ENCODE measurements at places on chromosomes 4 and X.

DNA sequence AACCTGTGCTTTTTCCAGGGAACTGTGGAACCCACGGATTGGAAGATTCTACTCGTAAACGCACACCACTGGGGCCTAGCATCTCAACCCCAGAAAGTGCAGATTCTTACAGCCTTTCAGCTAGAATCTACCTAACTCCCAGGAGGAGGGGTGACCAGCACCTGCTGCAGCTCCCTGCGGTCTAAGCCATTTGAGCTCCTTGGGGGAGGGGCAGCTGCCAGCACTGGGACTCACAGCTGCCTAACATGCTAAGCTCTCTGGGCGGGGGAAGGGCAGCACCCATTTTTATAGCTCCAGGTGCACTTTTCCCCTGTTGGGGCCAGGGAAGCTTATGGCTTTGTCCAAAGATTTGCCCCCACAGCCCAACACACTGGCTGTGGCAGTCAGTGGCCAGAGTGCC is 595.7 kb upstream of the EPHA5 start:
- DNase-seq = no peak

DNA sequence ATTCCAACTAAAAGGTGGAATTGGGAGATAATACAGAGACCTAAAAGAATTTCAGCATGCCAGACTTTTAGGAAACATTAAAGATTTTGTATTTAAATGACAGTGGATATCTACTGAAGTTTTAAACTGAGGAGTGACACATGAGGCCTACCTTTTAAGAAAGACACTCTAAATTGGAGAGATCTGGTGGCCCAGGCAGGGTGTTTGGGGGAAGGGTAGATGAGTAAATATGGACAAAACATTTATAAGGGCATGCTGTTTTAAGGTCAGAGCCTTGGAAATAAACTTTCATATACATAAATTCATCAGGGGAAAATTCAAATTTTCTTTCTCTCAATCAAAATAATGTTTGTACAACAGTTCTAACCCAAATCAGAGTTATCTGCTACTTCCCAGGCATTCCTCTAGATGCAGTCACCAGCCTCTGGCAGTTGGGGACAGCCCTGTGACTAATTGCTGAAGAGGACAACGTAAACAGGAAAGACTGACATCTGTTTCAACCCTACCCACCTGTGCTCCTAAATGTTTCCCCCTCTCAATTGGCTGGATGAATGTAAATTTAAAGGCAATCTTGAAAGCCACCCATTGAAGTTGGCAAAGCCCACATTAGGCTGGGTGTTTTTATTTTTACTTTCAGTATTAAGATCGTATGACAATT is 1646.9 kb upstream of the ADGRL3 start:
- DNase-seq = no peak

DNA sequence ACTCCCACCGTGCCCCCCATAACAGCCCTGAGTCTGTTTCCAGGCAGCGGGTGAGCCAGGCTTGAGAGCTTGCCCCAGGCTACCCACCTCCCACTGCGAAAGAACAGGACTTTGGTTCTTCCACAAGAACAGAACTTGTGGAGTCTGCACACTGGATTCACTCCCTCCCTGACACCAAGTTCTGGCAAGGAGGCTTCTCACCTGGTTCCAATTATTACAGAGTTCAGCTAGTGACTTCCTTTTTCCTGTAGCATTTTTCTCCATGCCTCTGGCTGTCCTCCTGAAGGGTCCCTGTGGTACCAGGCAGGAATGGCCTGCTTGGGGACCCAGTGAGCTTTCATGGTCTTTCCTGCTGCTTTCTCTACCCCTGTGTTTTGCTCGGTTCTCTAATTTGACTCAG is 208.6 kb upstream of the SFRP2 start:
- DNase-seq = no peak

- no peak for DNase-seq
These were observed 210.4 kb upstream of the PSAPL1 start for GRCh38 chr4:7645158-7645557.

- no peak for DNase-seq
These were observed 13.2 kb upstream of the C1QTNF7 start for GRCh38 chr4:15414551-15415091.

GRCh38 chr4:139241086-139241783 is 38.8 kb downstream of the MGARP start:
- DNase-seq = no peak

DNA sequence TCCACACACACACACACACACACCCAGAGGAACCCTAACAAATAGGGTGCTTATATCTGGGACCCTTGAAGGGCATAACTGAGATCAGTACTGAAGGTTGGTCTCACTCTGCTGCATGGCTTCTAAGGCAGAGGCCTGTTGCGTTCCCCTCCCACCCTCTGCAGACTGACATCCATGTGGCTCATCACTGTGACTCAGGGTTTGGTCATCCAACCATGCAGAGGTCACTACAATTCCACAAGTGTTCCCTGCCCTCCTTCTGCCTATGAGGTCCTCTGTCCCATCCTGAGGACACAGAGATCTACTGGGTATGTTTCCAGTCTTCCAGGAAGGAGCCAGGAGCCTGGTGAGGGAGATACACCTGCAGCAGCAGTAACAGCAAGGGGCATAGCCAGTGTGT is 55.8 kb downstream of the XAGE2 start:
- DNase-seq = no peak

GRCh38 chr4:165774326-165774725 is 98.7 kb upstream of the TLL1 start:
- DNase-seq = no peak

DNA sequence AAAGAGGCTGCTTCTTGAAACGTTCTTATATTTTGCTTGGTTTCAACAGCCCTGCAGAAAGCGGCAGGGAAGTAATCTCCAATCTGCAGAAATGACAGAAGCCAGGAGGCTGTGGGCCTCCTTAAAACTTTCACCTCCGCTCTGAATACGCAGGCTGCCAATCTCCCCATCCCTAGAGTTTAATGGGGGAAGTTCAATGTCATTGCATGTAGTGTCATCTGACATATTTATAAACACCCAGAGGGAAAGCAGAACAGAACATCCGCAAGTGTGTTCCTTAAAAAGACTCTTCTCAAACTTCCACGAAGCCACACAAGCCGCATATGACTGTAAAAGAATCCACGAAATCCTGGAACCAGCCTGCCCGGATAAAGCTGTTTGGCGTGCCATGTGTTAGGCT is 148.8 kb upstream of the TBL1X start:
- no peak for DNase-seq

DNA sequence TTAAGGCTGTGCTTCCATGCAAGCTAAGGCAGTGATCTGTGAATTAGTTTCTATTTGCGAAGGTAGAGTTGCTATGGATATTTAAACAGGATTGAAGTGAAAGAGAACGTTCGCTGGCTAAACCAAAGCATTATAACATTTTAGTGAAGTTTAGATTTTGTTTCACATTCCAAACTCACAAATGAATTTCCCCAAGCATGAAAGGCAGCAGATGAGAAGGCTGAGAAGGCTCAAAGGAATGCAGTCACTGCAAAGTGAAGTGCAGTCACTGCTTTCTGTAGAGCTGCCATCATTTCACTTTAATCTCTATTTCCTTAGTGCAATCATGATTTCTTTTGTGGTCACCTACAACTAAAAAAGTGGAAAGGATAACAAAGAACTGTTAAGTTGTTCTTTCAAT is 334.7 kb upstream of the NR3C2 start:
- no peak for DNase-seq

DNA sequence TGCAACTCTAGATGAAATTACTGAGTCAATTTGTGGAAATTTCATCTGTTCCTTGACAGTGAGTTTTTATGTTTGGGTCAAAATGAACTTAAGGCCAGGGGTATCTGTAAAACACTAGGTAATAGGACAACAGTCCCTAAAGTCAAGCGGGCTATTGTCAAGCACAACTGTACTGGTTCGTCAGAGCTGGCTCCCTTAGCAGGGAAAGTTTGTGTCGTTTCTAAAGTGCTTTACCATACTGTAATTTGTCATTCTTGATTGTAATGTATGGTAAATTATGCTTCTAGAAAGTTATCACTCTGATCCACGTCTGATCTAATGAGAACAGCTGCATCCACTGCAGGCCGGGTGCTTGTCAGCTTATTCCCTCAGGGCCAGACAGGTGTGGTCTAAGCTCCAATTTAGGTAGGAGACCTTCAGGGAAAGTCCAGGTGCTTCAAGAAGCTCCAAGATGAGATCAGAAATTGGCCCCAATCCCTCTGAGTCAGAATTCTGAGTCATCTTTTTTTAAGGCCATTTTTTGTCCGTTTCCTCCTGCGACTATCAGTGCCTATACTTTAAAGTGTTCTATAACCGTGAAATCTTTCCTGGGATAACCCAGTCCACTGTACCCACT is 92.2 kb downstream of the PALLD start:
- no peak for DNase-seq

DNA sequence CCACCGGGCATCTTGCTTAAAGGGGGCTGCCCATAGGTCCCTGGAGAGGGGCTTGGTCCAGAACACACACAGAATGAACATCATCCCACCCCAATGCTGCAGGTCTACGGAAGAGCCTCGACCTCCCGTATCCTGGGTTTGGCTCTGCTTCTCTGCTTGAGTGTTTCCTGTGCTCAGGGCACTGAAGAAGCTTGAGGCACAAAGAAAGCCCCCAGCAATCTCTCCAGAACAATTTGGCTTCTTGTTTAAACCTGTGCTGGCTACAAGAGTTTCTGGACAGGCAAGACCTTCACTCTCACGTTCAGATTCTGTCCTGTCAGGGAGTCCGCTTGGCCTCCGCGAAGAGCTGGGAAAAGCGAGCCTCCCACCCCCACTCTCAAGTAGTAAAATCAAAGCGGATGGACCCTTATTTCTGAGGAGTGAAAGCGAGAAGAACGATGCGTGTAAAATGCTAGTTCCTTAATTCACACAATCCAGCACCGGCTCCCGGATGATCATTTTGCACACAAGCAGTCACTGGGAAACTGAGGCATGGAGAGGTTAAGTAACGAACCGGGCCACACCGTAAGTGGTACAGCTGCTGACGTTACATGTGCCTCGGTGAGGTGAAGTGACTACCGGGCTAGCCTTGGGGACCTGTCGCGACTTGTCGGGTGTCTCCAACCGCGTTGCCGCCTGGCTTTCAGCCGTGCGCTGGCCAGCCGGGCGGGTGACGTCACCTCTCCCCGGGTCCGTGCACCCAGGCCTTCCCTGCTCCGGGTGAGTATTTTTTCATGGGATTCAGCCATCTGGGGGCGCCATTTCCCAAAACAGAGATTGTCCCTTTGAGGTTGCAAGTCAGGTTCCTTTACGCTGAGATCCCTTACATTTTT is 3.1 kb upstream of the SFRP2 start:
- no peak for DNase-seq

- no peak for DNase-seq
These were observed 36.0 kb upstream of the NSUN7 start for GRCh38 chr4:40713798-40714197.

GRCh38 chr4:132956962-132957361 is 192.1 kb upstream of the PCDH10 start:
- no peak for DNase-seq

DNA sequence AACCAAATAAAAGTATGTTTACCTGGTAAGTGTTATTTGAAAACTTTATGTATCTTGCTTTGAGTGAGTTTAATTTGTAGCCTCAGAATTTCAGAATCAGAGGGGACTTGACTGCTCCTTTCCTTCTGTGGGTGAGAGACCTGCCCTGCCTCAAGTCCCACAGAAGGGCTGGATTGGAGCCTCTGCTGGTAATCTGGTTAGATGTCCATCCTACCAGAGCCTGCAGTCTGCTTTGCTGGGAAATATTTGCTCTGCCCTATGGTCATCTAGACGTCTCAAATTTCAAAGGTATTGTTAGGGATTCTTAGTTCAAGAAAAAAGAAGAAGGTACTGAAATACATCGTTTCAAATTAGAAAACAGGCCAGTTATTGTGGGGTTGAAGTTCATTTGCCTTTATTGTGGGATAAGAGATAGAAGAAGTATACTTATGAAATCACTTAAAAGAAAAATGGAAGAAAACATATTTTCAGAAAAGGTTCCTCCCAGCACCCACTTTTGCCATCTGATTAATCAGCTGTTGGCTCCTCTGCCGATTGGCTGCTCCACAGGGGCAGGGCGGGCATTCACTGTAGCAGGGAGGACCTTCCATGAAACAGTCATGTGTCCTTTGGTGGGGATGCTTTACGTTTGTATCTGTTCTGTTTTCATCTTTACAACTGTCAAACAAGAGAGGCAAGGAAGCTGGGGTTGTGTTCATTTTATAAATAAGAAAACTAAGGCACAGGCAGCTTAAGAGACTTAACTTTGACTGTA is 73.3 kb upstream of the TLR2 start:
- no peak for DNase-seq

DNA sequence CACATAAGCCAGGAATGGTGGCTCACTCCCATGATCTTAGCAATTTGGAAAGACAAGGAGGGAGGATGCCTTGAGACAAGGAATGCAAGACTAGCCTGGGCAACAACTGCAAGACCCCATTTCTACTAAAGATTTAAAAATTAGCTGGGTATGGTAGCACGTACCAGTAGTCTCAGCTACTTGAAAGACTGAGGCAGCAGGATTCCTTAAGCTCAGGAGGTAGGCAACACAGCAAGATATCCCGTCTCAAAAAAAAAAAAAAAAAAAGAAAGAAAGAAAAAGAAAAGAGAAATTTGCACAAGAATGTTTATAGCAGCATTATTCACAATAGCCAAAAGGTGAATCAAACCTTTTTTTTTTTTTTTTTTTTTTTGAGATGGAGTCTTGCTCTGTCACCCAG is 29.7 kb downstream of the PDS5A start:
- DNase-seq = no peak

DNA sequence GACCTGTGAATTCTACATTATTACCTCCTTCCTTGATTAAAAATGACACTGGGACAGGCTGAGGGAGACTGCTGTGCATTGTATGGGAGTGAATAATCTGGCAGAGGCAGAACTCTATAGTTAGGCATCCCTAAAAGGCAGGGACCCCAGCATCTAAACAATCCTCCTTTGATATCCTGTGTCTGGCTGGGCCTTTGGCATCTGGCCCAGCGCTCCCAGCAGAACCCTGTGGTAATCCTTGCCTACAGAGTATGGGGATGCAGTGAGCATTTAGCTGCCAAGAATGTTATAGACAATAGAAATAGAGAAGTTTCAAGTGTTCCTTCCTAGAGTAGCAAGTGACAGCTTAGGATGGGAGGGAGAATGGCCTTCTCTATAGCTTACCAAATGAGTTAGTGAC is 38.5 kb downstream of the ZCCHC12 start:
- DNase-seq = no peak

GRCh38 chr4:180394312-180394711 is 1848.9 kb upstream of the TENM3 start:
- DNase-seq = no peak

DNA sequence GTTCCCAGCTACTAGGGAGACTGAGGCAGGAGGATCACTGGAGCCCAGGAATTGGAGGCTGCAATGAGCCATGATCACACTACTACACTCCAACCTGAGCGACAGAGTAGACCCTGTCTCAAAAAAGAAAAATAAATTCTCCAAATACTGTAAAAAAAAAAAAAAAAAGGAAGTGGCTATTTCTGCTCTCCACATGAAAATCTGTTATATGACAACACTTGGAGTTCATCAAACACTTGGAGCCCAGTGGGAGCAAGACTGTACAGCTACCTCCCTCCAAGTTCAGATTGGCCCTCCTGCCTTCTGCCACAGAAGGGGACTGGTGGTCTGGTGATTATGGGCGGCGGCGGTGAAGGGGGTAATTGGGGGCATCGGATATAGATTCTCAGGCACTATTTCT is 9.0 kb upstream of the CLDN34 start:
- DNase-seq = no peak

GRCh38 chr4:153755186-153755585 is 4.6 kb downstream of the RNF175 start:
- no peak for DNase-seq
